ENCODE measurements at places on chromosomes 16 and 17. TPM values are rescaled to one million over a fixed set of nuclear protein-coding genes. Genes with fewer than 3 reads are reported as not detected.
A peak's percentile ranks its signal among the peaks of the same experiment; 100 is the strongest.

- DNase-seq = no peak
These were observed 27.6 kb upstream of the PRM1 start for GRCh38 chr16:11308493-11309283.

GRCh38 chr17:38551121-38551520 lies 54.6 kb downstream of the SRCIN1 start:
- no peak for DNase-seq

GRCh38 chr17:76720941-76721340 lies 5.5 kb downstream of the JMJD6 start:
- DNase-seq = no peak

Gene CA10
- total RNA-seq = not detected

GRCh38 chr17:68599552-68600066 lies 1.6 kb downstream of the FAM20A start:
- no peak for DNase-seq

DNA sequence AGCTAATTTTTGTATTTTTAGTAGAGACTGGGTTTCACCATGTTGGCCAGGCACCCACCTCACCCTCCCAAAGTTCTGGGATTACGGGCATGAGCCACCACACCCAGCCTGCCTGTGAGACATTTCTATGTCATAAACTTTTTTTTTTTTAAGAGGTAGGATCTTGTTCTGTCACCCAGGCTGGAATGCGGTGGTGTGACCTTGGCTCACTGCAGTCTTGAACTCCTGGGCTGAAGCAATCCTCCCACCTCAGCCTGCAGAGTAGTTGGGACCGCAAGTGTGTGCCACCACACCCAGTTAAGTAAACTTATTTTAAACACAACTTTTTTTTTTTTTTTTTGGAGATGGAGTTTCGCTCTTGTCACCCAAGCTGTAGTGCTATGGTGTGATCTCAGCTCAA lies 47.2 kb downstream of the SCNN1G start:
- DNase-seq = no peak

DNA sequence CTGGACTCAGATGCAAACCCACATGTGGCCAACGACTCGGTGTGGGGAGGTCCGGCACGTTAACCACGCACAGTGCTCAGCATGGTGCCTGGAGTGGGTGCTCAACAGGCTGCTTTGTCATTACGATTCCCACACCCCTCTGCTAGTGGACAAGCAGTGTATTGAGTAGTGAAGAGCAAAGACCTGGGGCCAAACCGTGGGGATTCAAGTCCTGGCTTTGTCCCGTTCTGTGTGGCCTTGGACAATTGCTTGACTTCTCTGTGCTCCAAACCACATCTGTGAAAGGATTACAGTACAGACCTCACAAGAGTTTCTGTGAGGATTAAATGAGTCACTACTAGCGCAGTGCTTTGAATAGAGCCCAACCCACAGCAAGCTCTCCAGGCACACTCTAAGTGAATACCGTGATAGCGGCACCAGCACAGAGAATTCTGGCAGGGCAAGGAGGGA lies 33.8 kb downstream of the TRPV2 start:
- no peak for DNase-seq

- DNase-seq = peak; percentile 29
These were observed 3.9 kb downstream of the ACTG1 start for GRCh38 chr17:81508639-81509206.

DNA sequence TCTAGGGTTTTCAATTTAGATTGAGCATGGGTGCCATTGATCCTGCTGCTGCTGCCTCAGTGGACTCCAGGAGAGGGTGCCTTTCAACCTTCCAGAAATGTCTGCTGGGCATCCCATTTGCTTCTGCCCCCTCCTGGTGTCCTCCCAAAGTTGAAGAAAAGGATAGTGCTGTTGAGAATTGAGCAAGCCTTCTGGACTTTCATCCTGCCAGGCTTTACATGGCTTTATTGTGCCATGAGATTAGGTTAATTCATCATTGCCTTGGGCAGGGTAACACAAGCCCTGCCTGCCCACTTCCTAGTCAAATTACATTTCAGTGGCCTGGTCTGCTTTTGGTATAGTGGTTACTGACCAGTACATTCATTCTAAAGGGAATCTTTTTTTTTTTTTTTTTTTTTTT lies 17.9 kb upstream of the TANGO6 start:
- DNase-seq = no peak

- DNase-seq = no peak
These were observed 105.6 kb downstream of the XYLT1 start for GRCh38 chr16:17365211-17365541.

Gene TRAPPC2L
- 59.0 TPM for total RNA-seq

Gene ZPBP2
- total RNA-seq = not detected

- DNase-seq = no peak
These were observed 239.1 kb upstream of the CNTNAP4 start for GRCh38 chr16:76038097-76038496.

- no peak for DNase-seq
These were observed 401.3 kb downstream of the ZFHX3 start for GRCh38 chr16:72646615-72647014.

DNA sequence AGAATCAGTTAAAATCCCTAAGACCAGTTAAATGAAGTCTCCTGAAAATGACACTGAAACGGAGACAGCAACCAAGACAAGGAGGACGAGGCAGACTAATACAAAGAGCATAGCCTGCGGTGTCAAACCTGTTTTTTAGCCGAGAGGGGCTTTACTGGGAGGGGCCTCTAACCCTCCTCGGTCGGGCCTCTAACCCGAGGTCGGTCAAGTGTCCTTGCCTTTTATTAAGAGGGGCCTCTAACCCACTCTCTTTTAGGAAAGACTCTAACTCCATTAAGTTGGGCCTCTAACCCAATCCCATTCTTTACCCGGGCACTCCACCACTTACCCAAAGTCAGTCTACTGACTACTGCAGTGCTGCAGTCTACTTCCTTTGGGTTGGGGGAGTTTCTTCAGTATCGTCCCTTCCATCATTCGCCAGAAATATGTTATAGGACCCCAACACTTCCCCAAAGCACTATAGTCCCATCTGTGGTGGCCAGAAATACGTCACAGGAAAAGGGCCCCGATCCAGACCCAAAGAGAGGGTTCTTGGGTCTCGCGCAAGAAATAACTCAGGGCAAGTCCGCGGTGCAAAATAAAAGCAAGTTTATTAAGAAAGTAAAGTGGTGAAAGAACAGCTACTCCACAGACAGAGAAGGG lies 39.2 kb upstream of the ARL4D start:
- DNase-seq = no peak

GRCh38 chr16:85859818-85860125 lies 39.2 kb upstream of the IRF8 start:
- no peak for DNase-seq

- peak; percentile 18 for DNase-seq
These were observed 11.9 kb upstream of the RASD1 start for GRCh38 chr17:17508019-17508535.

DNA sequence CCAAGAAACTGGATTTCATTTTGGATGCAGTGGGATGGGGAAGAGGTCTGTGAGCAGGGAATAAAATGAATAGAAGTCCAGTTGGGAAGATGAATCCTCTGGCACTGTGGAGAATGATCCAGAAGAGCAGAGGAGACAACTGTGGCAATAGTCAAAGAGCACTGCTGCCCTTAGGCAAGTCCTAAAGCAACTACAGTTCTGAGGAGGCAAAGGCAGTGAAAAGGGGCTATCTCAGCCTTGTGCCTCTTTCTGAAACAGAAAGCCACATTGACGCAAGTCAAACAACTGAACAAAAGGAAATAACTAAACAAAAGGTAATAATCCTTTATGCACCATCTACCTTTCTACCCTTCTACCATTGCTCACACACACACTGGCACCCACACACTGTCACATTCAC lies 238.0 kb upstream of the AXIN2 start:
- DNase-seq = no peak

Gene RBFOX1
- 79.4 TPM for total RNA-seq

DNA sequence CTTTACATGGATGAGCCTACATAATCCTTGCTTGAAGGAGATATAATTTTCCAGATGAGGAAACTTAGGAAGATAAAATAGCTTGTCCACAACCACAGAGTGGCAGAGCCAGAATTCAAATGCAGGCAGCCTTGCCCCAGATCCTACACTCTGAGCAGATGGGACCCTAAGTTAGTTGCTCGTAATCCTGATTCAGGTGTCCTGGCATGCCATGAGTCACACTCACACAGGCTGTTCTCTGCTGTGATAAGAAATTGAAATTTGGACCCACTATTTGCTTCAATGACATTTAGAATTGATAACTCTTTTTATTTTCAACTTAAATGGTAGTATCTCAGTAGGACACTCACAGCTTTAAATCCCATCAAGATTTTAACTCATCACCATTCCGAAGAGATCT lies 150.7 kb upstream of the CACNG5 start:
- no peak for DNase-seq

Gene KCNJ18
- not detected for total RNA-seq

DNA sequence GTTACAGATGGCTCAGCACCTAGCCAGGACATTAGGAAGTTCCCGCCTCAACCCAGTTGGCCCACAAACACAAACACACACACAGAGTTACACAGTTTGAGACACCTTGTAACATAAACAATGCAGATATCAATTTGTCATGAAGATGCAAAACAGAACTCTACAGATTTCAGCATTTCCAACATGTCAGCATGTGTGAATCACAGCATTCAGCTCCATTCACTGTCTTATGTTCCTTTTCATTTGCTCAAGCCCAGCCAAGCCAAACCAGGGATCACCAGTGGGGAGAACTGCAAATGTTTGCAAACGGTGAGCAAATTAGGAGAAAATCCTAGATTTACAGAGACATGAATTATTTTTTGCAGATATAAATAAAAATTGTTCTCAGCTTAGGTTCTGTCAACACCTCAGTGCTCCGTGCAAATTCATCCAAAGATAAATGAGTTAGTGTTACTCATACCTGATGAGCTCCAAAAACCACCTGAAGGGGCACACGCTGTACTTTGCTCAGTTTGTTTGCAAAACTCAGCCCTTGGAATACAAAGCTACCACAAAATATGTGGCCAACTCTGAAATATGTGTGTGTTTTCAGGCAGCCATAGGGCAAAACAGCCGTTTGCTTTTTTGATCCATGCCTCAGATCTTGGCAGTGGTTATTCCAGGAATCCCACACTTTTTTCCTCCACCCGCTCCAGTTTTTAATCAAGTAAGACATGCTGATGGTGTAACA lies 16.3 kb upstream of the COX10 start:
- no peak for DNase-seq

Gene KRTAP2-3
- total RNA-seq = not detected

Gene DRC3
- 1.5 TPM for total RNA-seq

GRCh38 chr17:40496634-40497420 lies 4.6 kb downstream of the TNS4 start:
- no peak for DNase-seq

Gene SOX15
- 1.2 TPM for total RNA-seq

DNA sequence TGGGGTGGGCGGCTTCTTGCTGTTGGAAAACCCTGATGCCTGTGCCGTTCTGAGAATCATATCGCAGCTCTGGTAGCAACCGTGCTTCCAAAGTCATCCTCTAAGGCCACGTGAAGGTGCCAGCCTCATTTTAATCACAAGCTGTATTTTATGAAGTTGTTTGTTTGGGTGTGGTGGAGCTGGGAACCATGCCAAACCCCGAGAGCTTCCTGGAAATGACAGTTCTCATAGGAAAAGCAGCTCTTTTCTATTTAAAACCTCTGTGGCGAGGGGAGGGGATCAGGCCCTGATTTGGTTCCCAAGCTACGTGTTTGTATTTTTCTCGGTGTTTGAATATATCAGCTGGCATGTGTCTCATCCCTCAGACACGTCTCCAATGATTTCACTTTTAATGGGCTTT lies 21.7 kb downstream of the KNOP1 start:
- DNase-seq = peak; percentile 76

GRCh38 chr17:3968886-3969524 lies 4.8 kb upstream of the ATP2A3 start:
- DNase-seq = no peak

Gene CLEC18A
- 0.27 TPM for total RNA-seq

DNA sequence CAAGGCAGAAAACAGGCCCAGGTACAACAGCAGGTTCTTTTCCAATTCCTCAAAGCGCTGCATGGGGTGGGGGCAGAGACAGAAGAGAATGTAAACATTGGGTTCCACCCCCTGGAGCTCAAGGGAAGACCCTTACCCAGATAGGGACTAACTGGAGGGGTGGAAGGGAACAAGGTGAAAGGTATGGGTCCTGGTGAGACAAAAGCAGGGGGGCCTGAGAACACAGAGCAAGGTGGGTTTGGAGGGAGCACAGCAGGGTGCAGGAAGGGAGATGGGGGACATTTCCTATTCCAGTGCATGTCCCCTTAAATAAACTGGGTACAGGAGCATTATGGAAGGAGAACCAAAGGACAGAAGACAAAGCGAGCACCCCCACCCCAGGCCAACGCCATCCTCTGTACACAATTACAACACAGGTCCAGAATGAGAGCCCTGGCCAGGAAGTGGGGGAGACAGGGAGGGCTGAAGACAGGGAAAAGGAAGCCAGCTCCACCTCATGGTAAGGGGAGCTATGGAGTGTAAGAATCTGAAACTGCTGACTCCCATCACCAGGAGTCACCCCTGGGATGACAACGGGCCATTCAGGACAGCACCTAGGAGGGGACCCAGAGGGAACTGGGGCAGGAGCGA lies 2.1 kb upstream of the CD2BP2 start:
- peak; percentile 10 for DNase-seq

GRCh38 chr16:50025537-50025931 lies 509 bp downstream of the CNEP1R1 start:
- no peak for DNase-seq

Gene SNAI3
- 3.8 TPM for total RNA-seq

GRCh38 chr17:28381141-28381825 lies 9.8 kb downstream of the SARM1 start:
- peak; percentile 49 for DNase-seq

Gene CRAMP1
- 11.3 TPM for total RNA-seq

- no peak for DNase-seq
These were observed 1.3 kb downstream of the NLRC5 start for GRCh38 chr16:56990407-56991286.

- DNase-seq = no peak
These were observed 7.9 kb downstream of the PLLP start for GRCh38 chr16:57276596-57276995.

Gene SEC14L5
- total RNA-seq = 31.4 TPM

DNA sequence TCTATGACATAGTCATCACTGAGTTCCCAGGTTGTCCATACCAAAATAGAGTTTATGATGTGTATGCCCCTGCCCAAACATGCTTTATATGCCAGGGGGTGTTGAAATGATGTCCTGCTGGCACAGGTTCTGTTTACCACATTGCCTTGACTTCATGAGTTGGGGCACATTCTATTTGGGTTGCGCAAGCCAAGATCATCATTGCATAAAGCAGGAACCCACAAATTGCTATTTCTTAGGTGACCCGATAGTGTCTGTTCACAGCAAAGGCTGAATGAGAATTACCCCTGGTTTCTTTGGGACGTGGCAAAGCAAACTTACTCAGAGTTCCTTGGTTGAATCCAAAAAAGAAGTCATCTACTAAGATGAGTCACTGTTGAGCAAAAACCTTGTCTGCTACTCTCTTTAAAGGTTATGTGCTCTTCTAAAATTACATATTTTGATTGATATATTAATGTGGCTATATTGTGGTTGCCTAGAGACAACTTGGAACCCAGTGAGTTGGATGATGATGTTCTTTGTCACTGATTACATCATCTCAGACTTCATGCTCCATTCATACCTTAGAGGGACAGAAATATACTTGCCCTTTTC lies 912.6 kb upstream of the SOX9 start:
- DNase-seq = no peak
